ENCODE measurements at places on chromosomes 6 and 20.

DNA sequence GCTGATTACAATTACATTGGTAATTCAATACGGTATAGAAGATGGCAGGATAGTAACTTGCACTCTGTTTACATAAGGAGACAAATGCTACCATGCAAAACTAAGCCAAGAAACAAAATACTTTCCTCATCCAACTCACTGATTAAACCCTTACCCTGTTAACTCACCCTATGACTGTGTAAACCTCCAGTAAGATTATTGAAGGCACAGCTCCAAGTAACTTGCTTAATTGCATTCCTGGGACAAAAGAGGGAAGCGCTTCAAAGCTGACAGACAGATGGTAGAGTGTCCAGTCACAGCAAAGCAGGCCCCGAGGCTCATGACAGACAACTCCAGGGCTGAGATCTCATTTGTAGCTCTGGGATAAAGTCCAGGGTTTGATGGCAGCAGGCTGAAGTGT, 6.9 kb upstream of the KIF16B start:
- H3K4me1 ChIP-seq, result no peaks in the 10 kb centered on the region
- no peaks in the 10 kb centered on the region for H3K36me3 ChIP-seq
- no peak overlapping the region for H3K27ac ChIP-seq
- DNase-seq, result no peak

GRCh38 chr20:61756966-61757677, 308.6 kb downstream of the TAF4 start:
- H3K27ac ChIP-seq, result no peak overlapping the region
- H3K27me3 ChIP-seq, result no peaks in the 10 kb centered on the region
- no peak for DNase-seq
- H3K4me3 ChIP-seq, result no peak overlapping the region

DNA sequence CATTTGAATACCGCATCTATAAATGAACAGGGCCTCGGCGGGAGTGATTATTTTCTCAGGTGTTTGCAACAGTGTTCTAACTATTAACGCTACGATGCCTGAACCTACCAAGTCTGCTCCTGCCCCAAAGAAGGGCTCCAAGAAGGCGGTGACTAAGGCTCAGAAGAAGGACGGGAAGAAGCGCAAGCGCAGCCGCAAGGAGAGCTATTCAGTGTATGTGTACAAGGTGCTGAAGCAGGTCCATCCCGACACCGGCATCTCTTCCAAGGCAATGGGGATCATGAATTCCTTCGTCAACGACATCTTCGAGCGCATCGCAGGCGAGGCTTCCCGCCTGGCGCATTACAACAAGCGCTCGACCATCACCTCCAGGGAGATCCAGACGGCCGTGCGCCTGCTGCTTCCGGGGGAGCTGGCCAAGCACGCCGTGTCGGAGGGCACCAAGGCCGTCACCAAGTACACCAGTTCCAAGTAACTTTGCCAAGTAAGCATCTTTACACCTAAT, 70.9 kb downstream of the HFE start:
- no peaks in the 10 kb centered on the region for H3K27me3 ChIP-seq
- H3K4me3 ChIP-seq, result peak overlapping the region; percentile 63
- H3K27ac ChIP-seq, result peak overlapping the region; percentile 99
- H3K4me1 ChIP-seq, result no peaks in the 10 kb centered on the region
- peak; percentile 93 for DNase-seq
- H3K36me3 ChIP-seq, result no peaks in the 10 kb centered on the region

DNA sequence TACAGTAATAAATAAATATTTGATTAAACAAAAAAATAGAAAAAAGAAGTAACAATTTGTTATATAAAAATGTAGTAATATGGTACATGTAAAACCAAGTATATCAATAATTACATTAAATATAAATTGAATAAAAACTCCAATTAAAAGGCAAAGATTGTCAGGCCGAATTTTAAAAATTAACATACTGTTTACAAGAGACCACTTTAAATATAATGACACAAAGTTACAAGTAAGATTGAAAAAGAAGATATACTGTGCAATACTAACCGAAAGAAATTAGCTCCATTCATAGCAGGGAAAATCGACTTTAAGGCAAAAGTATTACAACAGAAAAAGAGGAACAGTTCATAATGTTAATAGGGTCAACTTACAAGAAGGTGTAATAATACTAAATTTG, 571.5 kb upstream of the ARID1B start:
- no peak overlapping the region for H3K4me3 ChIP-seq
- no peaks in the 10 kb centered on the region for H3K4me1 ChIP-seq
- DNase-seq, result no peak
- no peak overlapping the region for H3K27ac ChIP-seq

DNA sequence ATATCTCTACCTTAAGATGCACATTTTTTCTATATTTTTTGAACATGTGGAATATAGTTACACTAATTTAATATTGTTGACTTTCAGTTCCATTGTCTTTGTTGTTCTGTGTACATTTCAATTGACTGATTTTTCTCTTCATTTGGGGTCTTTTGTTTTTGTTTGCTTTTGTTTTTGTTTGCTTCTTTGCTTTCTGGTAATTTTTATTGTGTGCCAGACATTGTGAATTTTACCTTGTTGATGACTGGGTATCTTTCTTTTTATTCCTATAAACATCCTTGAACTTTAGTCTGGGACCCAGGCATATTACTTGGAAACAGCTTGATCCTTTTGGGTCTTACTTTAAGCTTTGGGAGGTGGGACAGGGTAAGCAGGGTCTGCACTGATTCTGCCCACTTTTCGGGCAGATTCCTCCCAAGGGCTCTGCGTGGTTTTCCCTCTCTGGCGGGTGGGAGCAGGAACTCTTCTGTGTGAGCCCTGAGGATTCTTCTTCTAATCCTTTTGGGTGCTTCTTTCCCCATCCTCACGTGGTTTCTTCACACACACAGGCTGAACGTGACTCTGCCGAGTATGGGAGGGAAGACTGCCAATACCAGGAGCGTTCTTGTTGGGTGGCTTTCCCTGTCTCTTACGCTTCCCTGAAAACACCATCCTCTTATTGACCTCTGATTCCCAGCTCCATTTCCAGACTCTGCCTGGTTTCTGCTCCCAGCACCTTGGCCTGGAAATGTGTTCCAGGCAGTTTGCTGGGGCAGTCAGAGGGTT, 200.5 kb downstream of the ARID1B start:
- no peak overlapping the region for H3K4me3 ChIP-seq
- H3K4me1 ChIP-seq, result peaks cover 13% of the 10 kb centered on the region
- H3K27me3 ChIP-seq, result no peaks in the 10 kb centered on the region
- H3K27ac ChIP-seq, result peak overlapping the region; percentile 40
- peak; percentile 40 for DNase-seq

All from uterus (tissue), 4 donors.